ENCODE measurements at places on chromosomes 5 and 9. TPM values are rescaled to one million over a fixed set of nuclear protein-coding genes. Genes with fewer than 3 reads are reported as not detected.

The PGM5 gene
- 31.9 TPM for total RNA-seq

The SLCO4C1 gene
- total RNA-seq: 0.19 TPM

- DNase-seq: no peak
These were observed 4.2 kb upstream of the CCIN start for GRCh38 chr9:36164989-36165388.

GRCh38 chr5:73746608-73747007, 120.6 kb downstream of the ARHGEF28 start:
- DNase-seq: no peak

- no peak for DNase-seq
These were observed 69.3 kb downstream of the KCNIP1 start for GRCh38 chr5:170573114-170573513.

GRCh38 chr9:77440057-77440456, 208.1 kb downstream of the GNA14 start:
- DNase-seq: no peak

DNA sequence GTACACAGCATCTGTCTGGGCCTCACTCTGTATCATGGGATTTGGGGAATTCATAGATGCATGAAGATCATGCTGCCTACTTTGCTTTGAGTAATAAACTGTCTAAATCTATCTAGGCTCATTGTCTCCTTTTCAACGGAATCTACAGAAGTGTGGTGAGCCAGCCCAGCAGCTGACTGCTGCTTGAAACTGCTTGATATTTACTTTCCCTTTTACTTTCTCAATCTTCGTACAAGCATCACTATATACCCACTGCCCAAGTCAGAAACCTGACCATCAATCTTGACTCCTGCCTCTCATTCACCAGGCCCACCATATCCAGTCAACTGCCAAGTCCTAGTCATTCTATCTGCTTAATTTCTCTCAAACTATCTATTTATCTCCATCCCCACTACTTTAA, 142.9 kb downstream of the NR2F1-AS1 start:
- no peak for DNase-seq

GRCh38 chr5:18872978-18873377, 1115.0 kb downstream of the CDH18 start:
- no peak for DNase-seq

- no peak for DNase-seq
These were observed 79.2 kb downstream of the RGS3 start for GRCh38 chr9:113542741-113543140.
